ENCODE measurements at places on chromosomes 3 and 15.

- no peak for DNase-seq
Measured at GRCh38 chr3:111210003-111210711, 138.5 kb downstream of the NECTIN3 start.

DNA sequence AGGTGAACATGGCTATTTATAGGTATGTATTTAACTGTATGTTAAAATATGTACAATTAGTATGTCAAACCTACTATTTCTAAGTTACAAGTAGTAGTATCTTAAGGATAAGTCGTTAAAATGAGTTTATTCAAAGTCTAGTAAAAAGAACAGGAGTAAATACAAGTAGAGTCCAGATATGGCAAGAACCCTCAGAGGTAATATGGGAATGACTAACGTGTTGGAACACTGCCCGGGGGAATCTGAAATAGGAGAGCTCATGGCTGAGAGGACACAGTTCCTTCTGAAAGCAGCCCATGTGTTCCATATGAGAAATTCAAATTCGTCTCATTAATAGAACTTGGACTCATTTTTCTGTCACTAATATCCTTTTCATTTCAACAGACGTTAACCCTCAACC, 158.8 kb downstream of the CLSTN2 start:
- no peak for DNase-seq

DNA sequence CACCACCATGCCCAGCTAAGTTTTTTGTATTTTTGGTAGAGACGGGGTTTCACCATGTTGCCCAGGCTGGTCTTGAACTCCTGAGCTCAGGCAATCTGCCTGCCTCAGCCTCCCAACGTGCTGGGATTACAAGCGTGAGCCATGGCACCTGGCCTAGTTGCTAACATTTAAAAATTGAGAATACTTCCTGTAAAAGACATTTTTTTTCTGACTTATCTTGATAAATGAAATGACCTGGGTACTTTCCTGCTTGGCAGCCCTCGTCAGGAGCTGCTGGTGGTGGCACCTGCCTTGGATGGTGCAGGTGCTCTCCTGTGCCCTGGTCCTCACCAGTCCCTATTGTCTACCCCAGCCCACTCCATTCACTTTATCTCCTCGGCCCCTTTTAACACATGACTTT, 66.8 kb upstream of the FOXP1 start:
- no peak for DNase-seq

DNA sequence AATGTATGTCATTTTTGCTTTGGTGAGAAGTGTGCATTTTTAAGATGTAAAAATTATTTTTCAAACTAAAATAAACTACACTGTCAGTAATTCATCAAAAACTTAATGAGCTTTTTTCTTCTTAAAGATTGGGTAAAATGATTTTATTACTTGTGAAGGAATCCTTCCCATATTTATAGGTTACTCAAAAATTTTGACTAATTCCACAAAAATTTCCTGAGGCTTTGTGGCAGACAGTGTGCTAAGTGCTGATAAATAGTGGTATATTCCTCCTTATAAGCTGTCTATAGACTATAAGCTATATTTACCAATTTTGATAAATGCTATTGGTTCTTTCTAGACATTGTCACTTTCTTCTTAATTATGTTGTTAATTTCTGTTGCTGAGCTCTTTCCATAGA, 284.5 kb upstream of the SEMA6D start:
- no peak for DNase-seq

DNA sequence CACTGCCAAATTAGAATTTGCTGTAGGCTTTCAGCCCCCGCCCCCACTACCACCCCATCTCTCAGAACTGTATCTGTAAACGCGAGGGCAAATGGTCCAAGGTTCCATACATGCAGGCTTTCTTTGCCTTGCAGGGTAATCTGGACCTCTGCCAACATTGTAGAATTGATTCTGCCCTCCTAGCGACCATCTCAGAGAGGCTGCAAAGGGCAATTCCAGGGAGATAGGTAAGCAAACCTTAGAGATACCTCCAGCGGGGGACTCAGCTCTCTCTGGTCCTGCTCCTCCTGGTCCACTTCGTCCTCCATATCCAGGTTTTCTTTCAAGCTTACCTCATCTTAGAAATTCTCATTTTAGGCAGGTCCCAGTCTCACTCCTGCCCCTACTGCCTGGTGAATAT, 64.4 kb downstream of the SLMAP start:
- DNase-seq, result no peak

All from inflammatory macrophage treated with lipopolysaccharide for 4 hours (primary cell).